Non-pigmented ciliary epithelial cell (primary cell): ENCODE measurements at places on chromosomes 1 and 21.

GRCh38 chr1:23958810-23959460 is 693 bp upstream of the PNRC2 start:
- DNase-seq = peak; percentile 73

GRCh38 chr1:87796471-87796901 is 467.8 kb downstream of the LMO4 start:
- no peak for DNase-seq

GRCh38 chr1:201791051-201791778 is 37.7 kb upstream of the IPO9 start:
- DNase-seq = no peak

DNA sequence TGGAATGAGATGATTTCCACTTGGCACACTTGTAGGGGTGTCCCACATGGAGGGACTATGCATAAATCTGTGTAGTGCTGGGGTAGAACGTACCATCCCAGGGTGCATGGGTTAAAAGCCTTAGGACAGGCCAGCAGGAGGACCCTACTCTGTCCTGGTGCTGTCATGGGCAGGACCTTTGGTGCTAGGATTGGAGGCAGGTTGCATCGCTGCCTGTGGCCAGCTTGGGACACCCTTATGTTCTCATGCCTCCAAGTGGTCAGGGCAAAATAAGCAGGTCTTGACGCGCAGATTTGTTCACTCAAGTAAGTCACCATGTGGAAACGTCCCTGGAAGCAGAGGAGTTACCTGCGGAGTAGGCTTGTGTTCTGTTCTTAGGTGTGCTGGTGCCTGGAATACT is 49.5 kb upstream of the RAB3GAP2 start:
- DNase-seq = no peak
